ENCODE measurements at places on chromosomes 16 and 17.

DNA sequence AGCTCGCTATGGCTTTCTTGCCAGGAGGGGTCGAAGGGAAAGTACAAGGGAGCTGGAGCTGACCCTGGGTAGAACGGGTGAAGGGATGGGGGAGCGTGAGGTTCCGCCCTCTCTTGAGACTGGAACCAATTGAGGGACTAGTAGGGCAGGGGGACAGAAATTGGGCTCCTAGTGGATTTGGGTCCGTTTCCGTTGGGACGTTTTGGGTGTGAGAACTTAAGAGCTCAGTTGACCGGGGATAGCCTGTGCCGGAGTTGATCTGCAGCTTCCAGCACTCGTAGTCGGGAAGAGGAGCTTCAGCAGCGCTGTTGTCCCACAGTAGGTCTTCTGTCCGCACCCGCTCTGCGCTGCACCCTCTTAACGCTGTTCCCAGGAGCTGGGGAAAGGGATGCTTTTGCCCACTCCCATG lies 481 bp downstream of the CNTROB start:
- no peak for DNase-seq

DNA sequence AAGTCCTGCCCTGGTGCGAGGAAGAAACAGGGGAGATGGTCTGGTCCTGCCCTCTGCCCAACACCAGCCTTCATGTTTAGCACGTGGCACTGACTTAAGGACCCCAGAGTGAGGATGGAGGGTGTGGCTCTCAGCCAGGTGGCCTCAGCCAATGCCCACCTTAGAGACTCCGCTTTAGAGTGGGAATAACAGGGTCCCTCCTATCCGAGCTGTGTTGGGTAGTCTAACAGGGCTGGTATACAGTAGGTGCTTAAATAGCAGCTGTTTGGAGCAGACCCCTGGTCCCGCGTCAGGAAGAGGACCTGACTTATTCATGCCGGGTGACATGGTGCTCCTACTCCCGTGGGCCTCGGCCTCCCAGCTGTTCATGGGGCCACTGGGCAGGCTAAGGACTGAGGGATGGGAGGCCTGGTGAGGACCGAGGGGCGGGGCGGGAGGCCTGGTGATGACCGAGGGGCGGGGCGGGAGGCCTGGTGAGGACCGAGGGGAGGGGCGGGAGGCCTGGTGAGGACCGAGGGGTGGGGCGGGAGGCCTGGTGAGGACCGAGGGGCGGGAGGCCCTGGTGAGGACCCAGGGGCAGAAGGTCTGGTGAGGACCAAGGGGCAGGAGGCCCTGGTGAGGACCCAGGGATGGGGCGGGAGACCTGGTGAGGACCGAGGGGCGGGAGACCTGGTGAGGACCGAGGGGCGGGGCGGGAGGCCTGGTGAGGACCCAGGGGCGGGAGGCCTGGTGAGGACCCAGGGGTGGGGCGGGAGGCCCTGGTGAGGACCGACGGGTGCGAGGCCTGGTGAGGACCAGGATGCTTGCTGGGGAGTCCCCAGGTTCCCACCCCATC lies 7.6 kb downstream of the ZFPM1 start:
- DNase-seq = no peak

DNA sequence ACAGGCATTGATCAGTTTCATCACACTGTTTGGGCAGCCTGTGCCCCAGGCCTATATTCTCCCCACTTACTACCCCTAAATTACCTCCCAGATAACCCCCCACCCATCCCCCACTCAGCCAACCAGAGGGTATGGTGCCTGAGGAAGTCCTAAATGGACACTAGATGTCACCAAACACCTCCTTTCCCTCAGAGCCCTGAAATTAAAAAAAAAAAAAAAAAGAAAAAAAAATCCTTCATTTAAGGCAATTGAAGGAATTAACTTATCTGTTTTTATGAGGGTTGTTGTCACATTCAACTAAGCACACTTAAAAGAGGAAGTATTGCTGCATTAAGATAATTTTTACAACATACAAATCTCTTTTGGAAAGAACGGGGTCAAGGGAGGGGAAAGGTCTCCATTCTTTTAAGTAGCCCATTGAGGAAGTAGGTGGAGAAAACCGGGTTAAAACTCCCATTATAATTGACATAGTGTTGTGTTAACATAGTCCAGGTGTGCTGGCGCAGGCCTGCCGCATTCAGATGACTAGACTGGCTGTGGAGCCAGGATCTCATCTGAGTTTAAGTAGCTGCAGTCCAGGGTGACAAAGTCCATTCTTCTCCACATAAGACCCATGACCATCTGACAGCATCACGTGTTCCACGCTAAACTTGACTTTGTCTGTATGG lies 46.3 kb downstream of the SNX11 start:
- no peak for DNase-seq

GRCh38 chr17:39462631-39463375 lies 1.5 kb downstream of the CDK12 start:
- DNase-seq = no peak

GRCh38 chr17:72682605-72683004 lies 409.9 kb downstream of the SLC39A11 start:
- DNase-seq = no peak

DNA sequence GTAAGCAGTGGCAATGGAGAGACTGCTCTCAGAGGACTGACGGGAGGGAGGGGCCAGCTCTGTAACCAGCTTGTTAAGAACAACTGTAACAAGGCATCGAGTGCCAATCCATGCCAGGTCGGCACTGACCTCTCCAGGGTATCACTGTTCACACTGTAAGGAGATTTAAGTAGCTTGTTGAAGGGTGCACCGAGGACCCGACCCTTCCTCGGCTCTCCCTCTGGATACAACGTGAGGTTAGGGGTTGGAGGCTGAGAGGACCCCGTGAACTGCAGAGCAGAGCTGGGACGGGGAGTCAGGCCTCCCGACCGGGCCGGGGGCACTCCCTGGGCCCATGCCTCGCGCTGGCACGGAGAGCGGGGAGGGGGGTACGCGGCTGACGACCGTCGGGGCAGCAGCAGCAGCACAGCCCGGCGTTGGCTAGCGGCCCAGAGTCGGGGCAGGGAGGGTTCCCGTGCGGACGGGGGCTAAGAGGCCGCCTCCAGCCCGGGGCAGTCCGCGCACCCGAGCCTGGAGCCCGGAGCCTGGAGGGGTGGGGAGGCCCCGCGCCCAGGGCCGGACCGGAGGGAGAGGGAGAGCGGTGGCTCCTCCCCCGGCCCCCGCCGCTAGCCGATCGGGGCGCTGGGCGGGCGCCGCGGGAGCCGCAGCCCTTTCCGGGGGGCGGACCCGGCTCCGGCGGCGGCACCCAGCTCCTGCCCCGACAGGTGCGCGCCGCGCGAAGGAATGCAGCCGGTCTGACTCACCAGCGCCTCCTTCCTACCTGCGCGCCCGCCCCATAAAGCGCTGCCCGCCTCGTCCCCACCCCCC lies at the start of gene ITGB4:
Gene ITGB4 (plus strand): TSS at position 804 of the 807 bp plus-strand sequence. CDS start 3,245 bp downstream, outside the sequence.
- no peak for DNase-seq

DNA sequence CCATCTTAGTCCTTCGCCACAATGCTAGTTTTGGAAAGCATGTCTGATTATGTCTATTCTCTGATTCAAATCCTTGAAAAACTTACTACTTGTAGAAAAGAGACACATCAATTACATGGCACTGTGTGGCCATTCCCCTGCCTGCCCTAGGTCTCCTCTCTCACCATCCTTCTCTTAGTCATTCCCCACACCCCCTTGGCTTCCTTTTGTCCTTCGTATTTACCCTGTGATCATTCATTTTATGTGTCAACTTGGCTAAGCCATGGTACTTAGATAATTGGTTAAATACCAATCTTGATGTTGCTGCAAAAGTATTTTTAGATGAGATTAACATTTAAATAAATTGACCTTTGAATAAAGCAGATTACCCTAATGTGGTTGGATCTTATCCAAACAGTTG lies 122.9 kb upstream of the CDH11 start:
- no peak for DNase-seq

DNA sequence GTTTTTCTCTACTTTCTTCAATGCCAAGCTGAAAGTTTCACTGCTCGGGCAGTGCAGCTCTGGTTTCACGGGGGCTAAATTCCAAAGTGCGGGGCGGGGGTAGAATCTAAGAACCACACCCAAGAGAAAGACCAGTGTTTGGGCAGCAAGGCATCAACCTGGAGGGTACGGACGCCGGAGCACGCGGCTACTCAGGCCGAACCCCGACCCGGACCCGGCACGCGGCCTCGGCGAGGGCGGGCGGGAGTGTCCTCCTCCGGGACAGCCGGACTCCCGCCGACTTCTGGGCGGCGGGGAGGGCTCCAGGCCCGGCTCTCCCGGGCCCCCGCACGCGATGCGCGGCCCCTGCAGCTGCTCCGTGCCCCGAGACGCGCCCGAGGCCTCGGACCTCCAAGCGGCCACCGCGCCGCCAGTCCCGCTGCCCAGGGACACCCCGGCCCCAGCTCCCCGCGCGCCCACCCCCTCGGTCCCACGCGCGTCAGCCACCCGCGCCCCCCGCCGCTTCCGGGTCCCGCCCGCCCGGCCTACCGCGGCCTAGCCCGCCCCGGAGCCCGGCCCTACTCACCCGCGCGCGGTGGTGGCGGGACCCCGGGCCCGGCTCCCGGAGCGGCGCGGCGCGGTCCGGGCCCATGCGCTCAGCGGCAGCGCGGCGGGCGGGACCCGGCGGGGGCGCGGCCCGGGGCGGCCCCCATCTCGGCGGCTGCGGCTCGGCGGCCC lies 561 bp downstream of the AXIN1 start:
- DNase-seq = no peak

GRCh38 chr16:67399218-67399733 lies 6.0 kb upstream of the TPPP3 start:
- DNase-seq = no peak

GRCh38 chr16:57503366-57503765 lies 17.1 kb upstream of the DOK4 start:
- DNase-seq = no peak

DNA sequence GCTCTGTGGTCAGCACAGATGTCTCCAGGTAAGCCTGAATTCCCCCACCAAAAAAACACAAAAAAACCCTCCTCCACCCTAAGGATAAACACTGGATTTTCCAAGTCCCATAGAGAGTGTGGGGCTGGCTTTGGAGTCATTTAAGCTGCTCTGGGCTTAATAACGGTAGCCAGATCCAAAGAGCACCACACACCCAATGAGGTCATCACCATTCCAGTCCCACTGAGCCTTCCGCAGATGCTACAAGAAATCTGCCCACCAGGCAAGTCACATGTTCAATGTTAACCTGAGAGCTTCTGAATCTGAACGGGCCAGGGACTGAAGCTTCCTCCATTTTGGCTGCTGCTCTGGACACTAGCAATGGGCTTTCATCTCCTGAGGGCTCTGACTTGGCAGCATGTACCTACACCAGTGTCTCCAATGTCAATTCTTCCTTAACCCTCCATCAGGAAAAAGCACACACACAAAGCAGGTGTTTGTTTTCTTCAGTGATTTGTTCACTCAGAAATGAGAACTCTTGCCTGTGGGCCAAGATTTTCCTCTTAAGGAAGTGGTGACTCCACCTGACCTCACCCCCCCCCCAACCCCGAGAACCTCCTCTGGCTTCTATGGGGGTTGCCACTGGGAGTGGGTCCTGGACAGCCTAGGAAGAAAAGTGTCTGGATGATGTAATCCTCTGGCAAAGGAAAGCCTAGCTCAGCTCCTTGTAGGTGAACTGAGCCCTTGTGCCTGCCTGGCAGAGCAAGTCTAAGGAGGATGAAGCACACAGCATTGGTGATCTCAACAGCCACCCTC lies 220.1 kb downstream of the FOXL1 start:
- no peak for DNase-seq

DNA sequence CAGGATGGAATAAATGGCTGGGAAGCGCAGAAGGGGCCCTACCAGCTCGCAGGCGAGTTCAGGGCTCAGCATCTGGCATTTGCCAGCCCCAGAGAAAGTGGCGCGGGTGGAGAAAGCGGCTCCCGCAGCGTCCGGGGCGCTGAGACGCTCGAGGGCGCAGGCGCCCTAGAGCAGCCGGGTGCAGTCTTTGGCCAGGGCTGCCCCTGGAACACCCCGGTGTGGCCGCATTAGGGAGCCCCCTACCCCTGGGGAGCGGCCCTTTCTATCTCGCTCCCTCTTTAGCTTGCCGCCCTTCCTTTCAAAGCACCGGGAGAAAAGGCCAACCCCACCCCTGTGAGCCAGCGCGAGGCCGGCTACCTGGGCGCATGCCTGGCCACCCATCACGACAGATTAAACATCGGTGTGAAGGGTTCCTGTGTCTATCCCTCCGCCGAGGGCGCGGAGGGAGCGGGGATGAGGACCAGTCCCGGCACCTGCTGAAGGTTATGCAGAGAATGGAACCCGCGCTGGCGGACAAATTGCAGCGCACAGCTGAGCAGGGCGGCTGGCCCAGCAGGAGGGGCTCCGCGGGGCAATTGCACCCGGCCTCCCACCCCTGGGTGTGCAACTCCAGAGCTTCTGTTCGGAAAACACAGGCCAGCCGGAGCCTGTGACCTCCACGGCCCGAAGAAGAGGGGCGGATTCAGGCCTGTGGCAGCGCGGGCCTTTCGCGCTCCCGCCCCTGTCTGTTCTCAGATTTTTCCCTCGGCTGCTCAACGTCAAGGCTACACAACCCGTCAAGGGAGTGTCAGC lies 15.6 kb upstream of the FOXF1 start:
- no peak for DNase-seq

DNA sequence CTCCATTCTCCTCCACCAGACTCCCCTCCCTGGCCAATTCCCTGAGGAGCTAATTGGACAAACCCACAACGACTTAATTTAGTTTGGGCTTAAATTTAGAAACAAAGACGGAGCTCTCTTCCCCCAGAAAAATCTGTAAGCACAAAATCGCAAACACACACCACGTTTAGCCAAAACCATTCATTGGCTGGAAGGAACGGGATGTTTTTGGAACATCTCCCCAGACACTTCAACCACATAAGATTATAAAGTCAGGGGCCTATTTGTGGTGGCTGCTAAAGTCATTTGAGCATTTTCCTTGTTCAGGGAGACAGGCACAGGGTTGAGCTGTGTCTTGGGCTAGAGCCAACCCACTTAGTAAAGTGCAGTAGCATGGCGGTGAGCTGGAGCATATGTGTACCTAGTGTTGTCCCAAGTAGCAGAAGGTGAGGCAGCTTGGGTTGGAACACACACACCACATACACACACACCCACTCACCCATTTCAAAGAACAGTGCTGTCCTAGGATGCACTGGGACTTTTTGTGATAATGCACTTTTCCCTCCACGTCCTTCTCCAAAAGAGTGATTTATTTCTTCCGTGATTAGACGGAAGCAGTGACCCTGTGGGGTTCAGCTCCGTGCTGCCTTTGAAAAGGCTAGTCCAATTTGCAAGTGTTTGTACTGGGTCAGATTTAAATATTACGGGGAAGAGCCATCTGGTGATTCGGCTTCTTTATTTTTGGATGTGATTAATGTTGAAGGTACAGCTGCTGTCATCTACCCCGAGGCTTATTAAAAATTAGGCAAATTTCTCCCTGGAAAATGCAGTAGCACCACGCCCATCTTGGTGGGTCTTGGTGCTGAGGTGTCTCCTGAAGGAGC lies 32.2 kb downstream of the ELAC2 start:
- DNase-seq = no peak

DNA sequence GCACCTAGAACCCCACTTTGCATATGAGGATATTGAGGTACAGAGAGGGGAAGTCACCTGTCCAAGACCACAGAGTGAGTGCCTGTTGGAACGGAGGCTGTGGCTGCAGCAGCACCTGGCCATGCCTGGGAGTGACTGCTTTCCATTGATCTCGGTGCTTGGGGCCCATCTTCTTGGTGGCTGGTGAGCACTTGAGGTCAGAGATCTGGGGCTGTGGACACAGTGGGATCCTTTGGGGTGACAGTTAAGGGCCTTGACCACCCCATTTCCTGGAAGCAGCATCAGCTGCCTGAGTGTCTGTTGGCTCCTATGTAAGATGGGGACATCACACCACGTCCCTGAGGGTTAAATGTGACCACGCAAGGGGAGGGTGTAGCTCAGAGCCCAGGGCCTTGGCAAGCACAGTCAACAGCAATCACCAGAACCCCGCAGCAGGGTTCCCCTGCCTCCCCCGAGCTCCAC lies 111.7 kb downstream of the IRF8 start:
- DNase-seq = no peak

All from NT2/D1 (cell line).